ENCODE measurements at places on chromosomes 5 and 9.

DNA sequence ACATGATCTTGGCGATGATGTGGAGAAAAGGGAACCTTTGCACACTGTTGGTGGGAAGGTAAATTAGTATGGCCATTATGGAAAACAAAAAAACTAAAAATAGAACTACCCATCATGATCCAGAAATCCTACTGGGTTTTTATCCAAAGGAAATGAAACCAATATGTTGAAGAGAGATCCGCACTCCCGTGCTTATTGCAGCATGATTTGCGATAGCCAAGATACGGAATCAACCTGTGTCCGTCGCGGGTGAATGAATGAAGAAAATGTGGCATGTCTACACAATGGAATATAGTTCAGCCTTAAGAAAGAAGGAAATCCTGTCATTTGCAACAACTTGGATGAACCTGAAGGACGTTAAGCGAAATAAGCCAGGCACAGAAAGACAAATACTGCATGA is 84.5 kb downstream of the TTLL11 start:
- no peak for DNase-seq

- no peak for DNase-seq
Measured at GRCh38 chr9:14173713-14174112, 140.2 kb downstream of the NFIB start.

GRCh38 chr5:172245046-172245445 is 38.5 kb downstream of the UBTD2 start:
- DNase-seq = no peak

DNA sequence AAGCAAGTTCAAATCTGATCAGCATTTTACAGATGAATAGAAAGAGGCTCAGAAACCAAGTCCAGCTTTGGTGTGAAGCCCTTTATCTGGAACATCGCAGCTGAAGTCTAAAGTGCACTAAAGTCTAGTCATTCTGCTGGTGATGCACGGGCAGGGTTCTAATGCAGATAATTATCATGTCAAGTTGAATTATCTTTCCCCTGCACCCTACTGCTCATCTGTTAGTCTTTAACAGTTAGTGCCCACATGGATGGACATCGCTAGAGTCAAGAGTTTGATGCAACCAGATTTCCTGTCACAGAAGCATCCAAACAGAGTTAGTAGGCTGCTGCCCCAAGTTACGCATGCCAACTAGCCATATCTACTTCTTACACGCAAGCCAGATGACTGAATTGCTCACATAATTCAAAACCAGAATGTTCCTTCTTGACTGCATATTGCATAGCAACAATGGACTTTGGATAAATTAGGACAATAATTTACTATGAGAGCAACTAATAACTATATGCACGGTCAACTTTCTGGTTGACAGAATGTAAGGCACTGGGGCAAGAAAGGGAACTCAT is 1.6 kb upstream of the TOMM5 start:
- DNase-seq = no peak

- no peak for DNase-seq
Measured at GRCh38 chr5:175677571-175677970, 19.7 kb downstream of the HRH2 start.

DNA sequence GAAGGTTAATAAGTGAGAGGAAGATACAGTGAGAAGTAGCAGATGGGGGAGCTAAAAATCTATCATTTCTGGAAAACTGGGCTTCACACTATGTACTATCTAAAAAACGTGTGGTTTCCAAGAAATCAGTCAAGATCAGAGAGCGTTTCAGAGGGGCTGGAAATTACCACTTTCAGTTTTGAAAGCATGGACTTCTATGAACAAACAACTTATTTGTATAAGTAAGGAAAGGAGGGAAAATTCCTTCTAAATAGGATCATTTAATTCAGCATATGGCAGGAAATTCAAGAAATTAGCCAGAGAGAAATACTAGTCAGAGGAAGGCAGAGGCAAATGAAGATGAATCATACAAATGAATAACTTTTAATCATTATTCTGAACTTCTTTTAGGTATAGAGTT is 11.3 kb downstream of the TNC start:
- no peak for DNase-seq

All from effector memory CD8-positive, alpha-beta T cell (primary cell).